ENCODE measurements at places on chromosomes 3 and 15.
A peak's percentile ranks its signal among the peaks of the same experiment; 100 is the strongest.

GRCh38 chr3:106518516-106518915, 649.7 kb upstream of the CBLB start:
- no peak for DNase-seq

DNA sequence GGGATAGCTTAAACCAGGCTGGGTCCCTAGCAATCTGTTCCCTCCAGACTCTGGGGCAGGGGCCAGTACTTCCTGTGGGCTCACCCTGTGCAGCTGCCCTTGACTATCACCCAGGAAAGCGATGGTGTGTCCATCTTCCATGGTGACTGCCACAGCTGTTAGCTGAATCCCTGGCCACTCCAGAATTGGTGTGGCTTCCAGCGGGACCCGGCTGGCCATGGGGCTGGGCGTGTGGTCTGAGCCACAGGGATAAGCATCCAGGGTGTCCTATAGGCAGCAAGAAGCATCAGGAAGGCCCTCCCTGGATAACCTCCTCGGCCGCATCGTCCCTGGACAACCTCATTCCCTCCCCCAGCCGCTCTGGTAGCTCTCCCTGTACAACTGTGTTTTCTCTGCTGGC, 7.2 kb downstream of the PLXNB1 start:
- DNase-seq: no peak

GRCh38 chr3:124174910-124175874, 183.3 kb upstream of the ROPN1 start:
- no peak for DNase-seq

DNA sequence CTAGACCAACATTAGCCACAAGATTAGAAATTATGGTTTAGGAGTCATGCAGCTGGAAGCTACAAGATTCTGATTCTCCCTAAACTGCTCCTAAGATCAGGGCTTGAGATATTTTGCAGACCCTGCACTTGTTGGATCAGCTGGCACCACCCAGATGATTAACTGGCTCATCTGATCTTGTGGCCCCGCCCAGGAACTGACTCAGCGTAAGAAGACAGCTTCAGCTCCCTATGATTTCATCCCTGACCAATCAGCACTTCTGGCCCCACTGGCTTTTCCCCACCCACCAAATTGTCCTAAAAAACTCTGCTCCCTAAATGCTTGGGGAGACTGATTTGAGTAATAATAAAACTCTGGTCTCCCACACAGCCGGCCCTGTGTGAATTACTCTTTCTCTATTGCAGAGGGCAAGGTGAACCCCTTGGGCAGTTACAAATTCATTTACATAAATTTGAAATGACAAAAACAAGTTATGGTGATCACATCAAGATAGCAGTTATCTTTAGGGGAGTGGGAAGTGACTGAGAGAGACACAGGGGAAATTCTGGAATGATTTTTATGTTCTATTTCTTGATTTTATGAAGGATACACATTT, 76.5 kb downstream of the CD200R1L start:
- no peak for DNase-seq

- DNase-seq: no peak
Observed at GRCh38 chr3:61714225-61714624, 152.9 kb downstream of the PTPRG start.

DNA sequence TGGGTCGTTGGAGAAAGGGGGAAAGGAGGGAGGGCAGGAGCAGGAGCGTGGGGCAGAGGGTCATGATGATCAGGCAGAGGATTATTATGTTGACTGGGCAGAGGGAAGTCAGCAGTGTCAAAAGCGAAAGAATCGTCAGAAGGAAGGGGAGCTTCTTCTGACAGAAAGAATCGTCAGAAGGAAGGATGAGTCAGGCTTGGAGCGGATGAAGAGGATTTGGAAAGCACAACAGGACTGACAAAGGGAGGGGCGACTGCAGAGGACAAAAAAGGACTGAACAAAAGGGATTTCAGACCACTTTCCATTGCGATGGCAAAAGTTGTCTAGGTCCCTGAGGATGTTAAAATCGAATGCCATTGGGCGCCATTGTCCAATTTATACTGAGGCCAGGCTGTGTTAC, 1053.5 kb downstream of the SI start:
- no peak for DNase-seq

DNA sequence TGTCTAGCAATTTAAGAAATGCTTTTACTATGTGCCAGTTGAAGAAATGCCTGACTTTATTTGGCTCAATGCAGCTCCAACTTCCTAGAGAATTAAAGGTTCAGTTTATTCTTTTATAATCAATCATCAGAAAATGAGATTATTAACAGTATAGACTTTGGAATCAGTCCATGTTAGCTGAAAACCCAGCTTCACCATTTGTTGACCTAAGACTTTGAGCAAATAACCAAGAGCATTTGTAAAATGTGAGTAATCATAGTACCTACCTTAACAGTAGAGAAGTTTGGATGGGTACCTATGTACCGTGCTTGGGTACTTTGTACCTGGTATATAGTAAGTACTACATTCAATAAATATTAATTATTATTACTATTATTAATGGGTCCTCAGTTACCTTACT, 105.9 kb downstream of the RARB start:
- DNase-seq: no peak

GRCh38 chr3:134366928-134367811, 7.1 kb downstream of the AMOTL2 start:
- peak; percentile 88 for DNase-seq

GRCh38 chr15:67564968-67565345, 22.5 kb downstream of the MAP2K5 start:
- DNase-seq: no peak

DNA sequence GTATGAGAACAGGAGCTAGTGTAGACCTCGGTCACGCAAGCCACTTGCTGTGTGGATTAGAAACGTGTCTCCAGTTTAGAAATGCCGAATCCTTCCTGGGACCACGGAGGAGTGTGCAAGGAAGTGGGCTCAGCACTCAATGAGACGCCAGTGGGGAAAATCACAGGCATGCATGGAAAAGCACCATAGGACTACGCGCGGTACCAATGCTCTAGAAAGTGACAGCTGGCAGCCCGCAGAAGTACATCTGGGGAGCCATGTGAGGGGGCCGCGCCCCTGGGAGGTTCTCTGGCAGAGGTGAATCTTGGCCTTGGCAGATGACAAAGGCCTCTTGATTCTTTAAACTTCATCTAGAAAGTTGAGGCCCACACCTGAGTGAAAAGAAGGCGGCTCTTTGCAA, 99.3 kb downstream of the LRRK1 start:
- DNase-seq: no peak

DNA sequence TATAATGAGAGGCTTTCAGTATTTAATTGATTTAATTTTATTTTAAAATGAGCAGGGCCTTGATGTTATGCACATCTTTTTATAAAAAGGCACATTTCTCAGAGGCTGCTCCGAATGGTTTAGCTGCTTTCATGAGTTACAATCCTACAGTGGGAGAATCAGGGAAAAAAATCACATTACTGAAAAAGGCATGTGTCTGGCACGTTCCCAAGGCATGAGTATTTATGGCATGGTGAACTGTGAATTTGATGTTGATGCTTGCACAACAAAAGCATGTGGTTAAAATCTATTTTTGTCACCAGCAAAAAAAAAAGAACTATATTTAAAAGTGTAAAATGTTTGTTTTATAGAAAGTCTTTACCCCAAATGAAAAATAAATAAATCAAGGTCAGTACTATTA, 485.2 kb upstream of the ROBO2 start:
- DNase-seq: peak; percentile 60

DNA sequence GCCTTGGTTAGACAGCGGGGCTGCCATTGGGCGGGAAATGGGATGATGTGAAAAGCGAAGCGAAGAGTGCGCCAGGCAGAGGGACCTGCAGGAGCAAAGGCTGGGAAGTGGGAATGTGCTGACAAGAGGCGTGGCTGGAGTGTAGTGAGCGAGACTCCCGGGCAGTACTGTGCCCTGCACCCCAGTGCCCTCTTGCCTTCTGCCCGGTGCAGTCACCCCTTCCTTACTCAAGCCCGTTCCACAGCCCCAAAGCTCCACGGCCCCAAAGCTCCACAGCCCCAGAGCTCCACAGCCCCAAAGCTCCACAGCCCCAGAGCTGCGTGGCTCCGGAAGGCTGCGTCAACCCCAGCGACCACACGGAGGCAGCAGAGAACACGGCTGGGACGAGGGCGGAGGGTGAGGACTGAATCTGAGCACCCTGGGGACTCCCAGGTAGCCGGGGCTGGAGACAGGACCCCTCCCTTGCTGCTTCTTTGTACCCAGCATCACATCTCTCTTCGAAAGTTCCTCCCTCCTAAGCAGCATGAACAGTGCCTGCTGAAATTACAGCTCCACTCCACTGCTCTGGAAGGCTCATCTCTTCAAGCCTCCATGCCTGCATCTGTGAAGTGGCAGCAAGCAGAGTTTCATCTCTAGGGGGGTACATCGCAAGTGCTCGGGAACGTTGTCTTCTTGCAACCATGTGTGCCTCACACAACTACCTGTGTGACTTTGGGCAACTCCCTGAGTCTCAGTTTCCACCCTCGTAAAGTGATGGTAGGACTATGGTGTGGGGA, 108.9 kb downstream of the FBLN2 start:
- DNase-seq: peak; percentile 67

GRCh38 chr3:98893740-98894139, 7.8 kb downstream of the DCBLD2 start:
- DNase-seq: no peak

- DNase-seq: no peak
Observed at GRCh38 chr3:156106721-156107373, 13.5 kb upstream of the KCNAB1 start.

GRCh38 chr15:40957041-40957555, 3.8 kb downstream of the CHAC1 start:
- DNase-seq: no peak

DNA sequence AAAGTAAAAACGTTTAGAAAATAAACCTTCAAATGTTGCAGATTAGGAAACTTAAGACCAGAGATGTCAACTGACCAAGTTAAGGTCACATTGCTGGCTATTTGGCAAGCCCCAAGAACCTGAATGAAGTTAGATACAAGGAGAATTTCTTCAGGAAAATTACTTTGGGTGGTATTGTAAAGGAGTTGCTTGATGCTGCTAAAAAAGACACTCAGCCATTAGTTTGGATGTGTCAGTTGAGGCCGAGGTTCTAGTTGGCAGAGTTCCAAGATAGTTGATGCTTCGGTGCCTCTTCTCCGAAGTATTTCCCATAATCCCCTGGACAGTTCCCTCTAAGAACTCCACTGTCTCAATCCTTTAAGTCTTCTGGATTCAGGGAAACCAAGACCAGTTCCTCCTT, 24.3 kb downstream of the SIAH2 start:
- DNase-seq: no peak

DNA sequence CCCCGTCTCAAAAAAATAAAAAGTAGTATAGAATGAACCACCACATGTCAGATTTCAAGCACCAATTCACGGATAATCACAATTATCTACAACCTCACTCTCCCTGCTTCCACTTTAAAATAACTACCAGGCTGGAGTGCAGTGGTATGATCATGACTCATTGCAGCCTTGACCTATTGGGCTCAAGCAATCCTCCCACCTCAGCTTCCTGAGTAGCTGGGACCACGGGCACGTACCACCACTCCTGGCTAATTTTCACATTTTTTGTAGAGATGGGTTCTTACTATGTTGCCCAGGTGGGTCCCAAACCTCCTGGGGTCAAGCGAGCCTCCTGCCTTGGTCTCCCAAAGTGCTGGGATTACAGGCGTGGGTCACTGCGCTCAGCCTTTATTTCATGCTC, 38.1 kb upstream of the LDHAL6B start:
- no peak for DNase-seq

Measured in spinal cord (tissue), 10 donors.